ENCODE measurements at places on chromosomes 16 and 17.
A peak's percentile ranks its signal among the peaks of the same experiment; 100 is the strongest.

GRCh38 chr17:66604376-66604775 is 230.5 kb upstream of the CACNG5 start:
- DNase-seq, result no peak

- no peak for DNase-seq
Observed at GRCh38 chr16:28187595-28188004, 24.2 kb downstream of the XPO6 start.

GRCh38 chr16:24918641-24919040 is 72.9 kb downstream of the SLC5A11 start:
- DNase-seq, result no peak

DNA sequence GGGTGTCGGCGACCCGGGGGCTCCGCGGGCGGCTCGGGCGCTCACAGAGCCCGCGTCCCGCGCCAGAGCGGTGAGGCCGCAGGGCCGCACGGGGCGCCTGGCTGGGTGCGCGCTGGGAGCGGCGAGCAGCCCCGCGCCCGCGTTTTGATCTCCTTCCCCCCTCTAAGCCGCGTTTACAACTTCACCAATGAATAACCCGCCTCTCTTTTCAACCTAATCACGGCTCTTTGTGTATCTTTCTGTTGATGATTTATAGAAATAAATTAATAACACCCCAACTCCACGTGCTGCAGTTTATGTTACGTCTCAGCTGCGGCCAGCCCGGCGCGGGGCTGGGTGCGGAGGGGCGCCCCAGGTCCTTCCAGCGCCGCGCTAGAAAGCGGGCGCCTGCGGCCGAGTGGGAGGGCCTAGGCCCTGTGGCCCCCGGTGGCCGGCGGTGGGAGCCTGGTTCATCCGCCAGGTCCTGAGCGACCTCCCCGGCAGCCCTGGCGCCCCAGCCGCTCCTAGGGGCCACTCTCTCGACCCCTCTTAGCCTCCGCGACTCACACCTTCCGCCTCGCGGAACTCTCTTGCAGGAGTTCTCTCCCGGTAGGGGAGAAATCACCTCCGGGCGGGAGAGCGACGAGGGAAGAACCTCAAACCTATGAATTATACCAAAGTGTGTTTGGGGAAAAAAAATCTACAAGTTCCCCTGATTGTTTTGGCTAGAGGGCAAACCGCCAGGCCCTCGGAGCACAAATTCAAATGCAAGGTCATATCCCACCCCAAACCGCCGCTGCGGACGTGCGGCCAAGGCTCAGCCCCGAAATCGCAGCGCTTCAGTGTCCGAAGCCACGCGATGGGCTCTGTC is 1.9 kb downstream of the HNF1B start:
- no peak for DNase-seq

DNA sequence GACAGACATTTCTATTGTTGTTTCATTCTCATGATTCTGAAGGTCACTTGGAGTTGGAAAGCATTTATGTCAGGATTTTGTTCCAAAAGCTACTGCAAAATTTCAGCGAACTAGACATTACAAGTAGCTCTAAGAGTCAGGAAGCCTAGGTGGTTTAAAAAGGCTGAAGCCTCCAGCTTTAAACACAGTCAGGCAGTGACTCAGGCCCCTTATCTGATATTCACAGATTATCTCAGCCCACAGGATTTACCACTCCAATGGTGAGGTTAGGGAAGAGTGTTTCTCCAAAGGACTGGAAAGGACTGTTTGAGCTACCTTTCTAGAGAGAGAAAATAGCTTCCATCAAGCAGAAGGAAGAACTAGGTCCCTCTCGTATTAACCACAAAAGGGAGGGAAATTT is 624.4 kb upstream of the C16orf82 start:
- DNase-seq, result no peak

DNA sequence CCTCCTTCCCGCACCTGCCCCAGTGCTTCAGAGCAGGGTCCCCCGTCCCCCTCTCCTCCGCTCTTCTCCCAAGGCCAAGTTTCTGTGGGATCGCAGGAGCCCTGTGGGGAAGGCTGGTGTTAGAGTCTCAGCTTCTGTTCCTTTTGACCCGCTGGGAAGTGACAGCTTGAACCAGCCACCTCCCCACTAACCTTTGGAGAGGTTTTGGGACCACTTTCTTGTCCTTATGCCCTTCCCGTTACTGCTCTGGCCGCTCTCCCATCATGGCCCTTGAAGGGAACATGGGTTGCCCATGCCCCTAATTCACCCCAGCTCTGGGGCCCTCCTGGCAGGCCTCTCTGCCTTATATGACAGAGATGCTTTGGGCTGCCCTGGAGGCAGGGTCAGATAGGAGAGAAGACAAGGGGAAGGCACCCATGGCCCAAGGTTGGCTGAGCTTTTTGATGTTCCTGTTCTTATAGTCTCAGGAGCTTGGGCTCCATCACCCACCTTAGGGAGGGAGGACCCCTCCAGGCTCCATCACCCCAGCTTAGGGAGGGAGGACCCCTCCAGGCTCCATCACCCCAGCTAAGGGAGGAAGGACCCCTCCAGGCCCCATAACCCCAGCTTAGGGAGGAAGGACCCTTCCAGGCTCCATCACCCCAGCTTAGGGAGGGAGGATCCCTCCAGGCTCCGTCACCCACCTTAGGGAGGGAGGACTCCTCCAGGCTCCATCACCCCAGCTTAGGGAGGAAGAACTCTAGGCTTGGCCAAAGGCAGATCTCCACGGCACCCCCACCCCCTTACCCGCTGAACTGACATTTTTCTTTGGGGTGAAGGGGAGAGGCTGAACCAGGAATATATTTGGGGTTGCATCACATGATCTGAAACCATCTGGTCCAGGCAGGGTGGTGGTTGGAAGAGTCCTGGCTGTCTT is 45.0 kb downstream of the NT5M start:
- DNase-seq, result no peak

DNA sequence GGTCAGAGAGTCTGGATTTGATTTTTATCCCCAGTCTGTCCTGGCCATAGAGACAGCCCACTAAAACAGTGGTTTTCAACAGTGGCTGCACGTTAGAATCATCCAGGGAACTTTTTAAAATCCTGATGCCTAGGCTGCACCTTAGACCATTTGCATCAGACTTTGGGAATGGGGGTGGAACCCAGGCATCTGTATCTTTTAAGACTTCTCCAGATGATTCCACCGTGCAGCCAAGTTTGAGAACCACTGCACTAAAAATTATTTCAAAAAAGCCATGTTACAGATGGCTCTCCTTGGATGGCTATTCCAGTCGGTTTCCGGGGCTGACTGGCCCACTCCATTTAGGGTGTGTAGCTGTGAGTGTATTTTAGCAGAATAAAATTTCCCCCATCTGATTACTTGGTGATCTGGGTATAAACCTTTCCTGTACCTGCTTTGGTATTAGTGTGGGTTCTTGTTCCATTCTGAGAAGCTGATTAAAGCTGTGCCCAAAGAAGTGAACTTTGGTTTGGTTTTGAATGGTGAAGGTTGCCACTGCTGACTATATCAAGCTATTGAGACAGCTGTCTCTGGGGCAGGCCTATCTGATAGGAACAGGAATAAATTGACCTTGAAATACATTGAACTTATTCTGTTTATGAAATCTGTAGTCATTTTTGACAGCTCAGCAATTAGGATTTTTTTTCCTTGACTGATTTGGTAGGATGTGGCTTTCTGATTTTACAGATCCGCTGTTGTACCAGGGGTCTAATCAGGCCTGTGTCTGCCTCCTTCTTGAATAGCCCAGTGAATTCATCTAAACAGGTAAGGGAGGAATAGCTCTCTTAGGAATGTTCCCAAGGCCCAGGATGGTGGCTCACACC is 1.3 kb downstream of the ATP5MC1 start:
- no peak for DNase-seq

GRCh38 chr16:89815639-89816348 is 653 bp downstream of the FANCA start:
- no peak for DNase-seq

DNA sequence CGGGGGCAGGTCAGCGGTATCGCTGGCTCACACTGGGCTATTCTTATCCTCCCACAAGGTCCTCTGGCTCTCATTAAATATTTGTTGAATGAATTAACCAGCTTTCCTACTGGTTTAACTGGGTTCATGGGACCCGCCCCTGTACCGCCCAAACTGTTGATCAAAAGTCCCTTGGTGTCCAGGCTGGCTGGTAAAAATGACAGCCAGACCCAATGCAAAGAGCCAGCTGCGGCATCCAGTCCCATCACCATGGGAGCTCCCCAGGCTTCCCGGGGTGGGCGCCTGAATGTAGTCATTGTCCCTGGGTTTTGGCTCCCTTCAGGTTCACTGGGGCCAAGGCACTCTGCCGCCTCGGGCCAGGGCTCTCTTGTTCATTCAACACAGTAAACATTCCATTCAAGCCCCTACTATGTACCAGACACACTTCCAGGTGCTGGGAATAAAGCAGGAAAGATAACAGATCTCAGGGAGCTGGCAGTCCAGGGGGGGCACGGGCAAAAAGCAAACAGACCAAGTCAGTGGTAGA is 11.7 kb upstream of the ATP2C2 start:
- no peak for DNase-seq

- no peak for DNase-seq
Observed at GRCh38 chr17:10081571-10082169, 116.7 kb downstream of the GAS7 start.

- DNase-seq, result no peak
Observed at GRCh38 chr17:78709751-78710181, 72.3 kb downstream of the CYTH1 start.

- no peak for DNase-seq
Observed at GRCh38 chr17:10018461-10018891, 113.4 kb upstream of the RCVRN start.

- DNase-seq, result no peak
Observed at GRCh38 chr16:64361753-64362152, 760.1 kb downstream of the CDH11 start.

- DNase-seq, result no peak
Observed at GRCh38 chr16:15856901-15857698, at the start of gene MYH11. MYH11 (minus strand) TSS chr16:15857028; CDS start chr16:15838252, 18,776 bp downstream.

DNA sequence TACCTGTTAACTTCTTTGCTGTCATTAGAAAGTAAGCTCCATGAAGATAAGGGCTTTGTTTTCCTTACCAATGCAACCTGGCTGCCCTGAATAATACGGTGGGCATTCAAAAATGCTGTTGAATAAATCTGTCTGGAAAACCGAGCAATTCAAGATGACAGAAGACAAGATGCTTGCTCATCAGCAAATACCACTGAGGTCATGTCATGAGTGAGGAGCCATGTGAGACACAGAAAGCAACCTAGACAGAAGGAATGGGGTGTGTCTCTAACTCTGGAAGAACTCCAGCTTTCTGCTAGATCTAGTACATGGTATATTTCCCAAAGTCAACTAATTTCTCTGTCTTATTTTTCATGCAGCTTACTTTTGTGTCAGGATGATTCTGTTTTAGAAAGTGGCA is 64.2 kb downstream of the STH start:
- DNase-seq, result peak; percentile 89

DNA sequence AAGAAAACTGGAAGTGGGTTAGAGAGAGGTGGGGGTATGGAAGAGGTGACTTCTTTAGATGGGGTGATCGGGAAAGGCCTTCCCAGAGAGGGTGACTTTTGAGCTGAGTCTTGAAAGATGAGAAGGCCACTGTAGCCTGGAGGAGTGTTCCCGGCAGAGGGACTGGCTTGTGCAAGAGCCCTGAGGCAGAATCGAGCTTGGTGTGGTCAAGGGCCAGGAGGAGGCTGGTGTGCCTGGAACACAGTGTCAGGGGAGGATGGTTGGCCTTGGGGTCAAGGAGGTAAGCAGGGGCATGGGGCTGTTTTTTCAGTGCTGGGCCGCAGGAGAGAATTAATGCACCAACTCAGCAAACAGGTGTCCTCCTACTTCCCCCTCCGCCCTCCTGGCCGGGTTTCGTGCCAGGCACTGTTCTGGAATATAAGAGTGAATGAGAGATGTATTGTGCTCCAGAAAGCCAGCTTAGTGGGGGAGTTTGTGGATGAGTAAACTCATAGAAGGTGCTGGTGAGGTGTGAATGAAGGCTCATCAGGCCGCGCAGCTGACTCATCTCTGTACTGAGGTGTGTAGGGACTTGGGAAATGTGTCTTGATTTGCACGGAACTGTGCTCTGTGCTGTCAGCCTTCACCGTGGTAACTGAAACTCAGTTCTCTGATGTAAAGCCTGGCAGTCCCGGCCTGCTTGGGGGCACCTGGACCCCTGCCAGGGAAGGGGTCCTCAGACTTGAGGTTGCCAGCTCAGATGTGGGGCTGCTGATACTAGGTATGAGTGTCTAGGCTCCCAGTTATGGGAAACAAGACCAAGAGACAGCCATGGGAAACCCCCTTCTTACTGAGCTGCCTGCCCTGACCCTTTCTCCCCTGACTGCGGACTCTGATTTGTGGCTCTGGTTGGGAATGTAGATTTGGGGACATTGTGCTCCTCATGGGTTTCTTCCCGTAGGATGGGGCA is 15.3 kb downstream of the KSR1 start:
- DNase-seq, result peak; percentile 94

DNA sequence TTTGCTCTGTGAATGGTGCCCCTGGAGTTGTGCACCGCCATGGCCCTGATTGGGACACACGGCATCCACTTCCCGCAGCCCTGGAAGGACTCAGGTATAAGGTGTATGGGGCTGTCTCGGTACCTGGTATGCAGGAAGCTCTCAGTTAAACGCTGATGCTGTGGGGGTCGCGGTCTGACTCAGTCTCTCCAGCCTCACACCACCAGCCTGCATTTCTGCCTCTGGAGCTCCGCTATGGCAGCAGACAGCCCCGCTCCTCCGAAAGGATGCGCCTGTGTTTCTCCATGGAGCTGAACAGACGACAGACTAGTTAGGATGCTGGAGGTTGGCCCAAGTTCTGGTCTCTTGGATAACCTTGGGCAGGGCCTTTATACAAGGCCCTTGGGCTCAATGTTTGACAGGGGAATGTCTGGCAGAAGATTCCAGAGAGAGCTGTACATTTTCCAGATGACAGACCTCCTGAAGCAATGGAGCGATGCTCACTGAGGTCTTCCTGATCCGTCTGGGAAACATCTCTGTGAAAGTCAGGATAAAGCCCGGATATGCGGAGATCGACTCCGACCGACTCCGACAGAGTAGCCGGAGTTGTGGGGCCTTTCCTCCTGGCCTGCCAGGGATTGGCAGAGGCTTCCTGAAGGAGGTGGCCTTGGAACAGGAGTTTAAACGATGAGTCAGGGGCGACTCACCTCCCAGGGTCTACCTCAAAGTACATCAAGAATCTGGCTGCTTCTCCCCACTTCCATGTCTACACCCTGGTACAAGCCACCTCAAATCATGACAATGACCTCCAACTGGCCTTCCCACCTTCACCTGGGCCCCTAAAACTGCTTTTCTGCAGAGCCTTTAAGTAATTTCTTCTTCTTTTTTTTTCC is 21.9 kb upstream of the BCAR1 start:
- peak; percentile 10 for DNase-seq

- no peak for DNase-seq
Observed at GRCh38 chr16:65781363-65781762, 585.1 kb upstream of the CDH5 start.

DNA sequence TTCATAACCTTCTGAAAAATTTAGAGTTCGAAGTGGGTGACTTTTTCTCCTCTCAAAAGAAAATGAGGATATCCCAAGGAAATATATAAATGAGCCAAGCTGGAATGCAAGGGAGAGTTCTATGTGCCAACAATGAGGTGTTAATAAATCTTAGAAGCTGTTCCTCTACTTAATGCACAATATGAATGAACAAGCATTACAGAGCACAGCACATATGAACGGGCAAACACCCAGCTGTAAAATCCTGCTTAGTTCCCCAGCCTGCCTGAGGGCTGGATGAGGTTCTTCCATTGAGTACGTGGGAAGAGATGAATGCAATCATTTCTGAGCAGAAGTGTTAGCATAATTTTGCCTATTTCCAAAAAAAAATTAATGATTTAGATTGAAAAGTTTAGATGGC is 58.1 kb downstream of the WDR59 start:
- no peak for DNase-seq

Measured in kidney glomerular epithelial cell (primary cell).